ENCODE measurements at places on chromosomes 6 and 20.

DNA sequence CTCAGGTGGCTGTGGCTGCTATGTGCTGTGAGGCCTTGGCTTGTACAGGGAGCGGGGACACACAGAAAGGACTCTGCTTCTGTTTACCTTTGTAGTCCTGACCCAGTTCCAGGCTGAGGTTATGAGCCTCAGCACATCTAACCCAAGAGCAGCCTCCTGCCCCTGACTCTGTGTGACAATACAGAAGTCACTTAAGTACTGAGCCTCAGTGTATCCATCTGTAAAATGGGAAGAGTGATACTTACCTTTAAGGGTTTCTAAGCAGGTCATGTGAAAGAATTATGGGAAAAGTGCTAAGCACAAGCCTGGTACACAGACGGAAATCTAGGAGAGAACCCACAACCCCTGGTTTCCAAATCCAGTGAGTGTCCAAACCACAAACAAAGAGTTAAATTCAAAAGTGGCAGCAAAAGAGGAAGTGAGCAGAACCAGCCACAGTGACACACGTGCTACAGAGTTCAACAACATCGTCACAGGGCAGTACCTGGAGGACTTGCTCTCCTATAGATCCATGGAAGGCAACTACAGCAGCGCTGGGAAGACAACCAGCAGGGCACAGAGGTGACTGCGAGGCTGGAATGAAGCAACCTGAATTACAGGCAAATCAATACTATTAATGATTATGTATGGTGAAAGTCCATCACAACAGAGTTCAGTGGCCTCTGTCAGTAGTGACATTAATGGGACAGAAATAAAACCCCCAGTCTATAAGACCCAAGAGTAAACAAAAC lies 12.5 kb downstream of the TRIM26 start:
- DNase-seq: no peak

DNA sequence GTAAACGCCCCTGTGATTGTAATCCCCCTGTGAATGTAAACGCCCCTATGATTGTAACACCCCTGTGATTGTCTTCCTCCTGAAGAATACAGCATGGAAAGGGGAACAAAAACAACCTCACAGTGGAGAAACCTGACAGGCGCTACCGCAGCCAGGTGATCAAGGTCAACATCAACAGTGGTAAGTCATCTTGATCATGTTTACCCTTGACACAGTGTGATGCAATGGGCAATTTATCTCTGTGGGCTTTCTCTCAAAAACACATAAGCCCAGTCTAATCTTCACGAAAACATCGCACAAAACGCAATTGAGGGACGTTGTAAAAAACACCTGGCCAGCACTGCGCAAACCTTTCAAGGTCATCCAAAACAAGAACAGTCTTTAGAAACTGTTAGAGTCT lies 277.2 kb downstream of the PRKN start:
- DNase-seq: no peak

GRCh38 chr20:17658648-17658993 lies 23.4 kb downstream of the RRBP1 start:
- no peak for DNase-seq

GRCh38 chr20:49821870-49822331 lies 9.3 kb downstream of the SLC9A8 start:
- no peak for DNase-seq

GRCh38 chr20:9322661-9323060 lies 191.7 kb upstream of the LAMP5 start:
- DNase-seq: no peak

GRCh38 chr20:48298851-48299484 lies 513.7 kb upstream of the SULF2 start:
- DNase-seq: peak; percentile 52

- DNase-seq: no peak
Measured at GRCh38 chr6:122660296-122660695, 50.1 kb downstream of the PKIB start.

GRCh38 chr20:48170625-48171024 lies 385.3 kb upstream of the SULF2 start:
- no peak for DNase-seq

- no peak for DNase-seq
Measured at GRCh38 chr6:136534268-136534667, 16.0 kb downstream of the MAP7 start.
